ENCODE measurements at places on chromosomes 11 and 22.

DNA sequence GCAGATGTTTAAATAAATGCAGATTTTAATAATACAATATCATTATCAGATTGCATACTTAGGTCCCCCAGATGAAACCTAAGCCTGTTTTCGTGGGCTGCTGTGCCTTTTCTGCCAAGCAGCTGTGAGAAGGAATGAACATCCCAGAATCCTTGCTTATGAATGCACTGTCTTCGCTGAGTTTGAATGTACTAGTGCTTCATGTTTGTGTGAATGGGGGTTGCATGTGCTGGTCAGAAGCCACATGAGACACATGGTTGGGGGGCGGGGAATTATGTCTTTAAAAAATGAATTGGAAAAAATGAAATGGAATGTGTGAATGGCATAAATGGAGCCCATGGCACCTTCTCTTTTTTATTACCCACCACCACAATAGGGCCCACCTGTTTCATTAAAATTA, 125.4 kb upstream of the HSD17B12 start:
- no peak for DNase-seq

GRCh38 chr11:113934761-113935160, 30.2 kb downstream of the HTR3B start:
- no peak for DNase-seq

DNA sequence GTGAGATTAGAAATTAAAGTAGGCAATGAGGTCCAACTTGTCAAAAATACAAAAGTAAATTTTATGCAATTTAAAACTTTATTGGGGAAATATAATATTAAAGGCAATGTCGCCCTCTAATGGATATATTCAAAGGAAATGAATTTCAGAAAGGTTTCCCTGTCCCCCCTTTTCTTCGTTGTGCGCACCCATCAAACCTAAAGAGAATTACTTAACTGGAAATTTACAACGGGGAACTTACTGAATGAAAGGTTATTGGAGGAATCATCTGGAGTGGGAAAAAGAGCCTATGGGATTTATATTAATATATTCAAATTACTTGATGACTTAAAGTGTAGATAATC, 1.7 kb upstream of the ABTB2 start:
- DNase-seq: no peak

GRCh38 chr22:44483878-44484277, 14.2 kb downstream of the RTL6 start:
- no peak for DNase-seq

- DNase-seq: no peak
Measured at GRCh38 chr11:67260406-67260805, 5.9 kb upstream of the GRK2 start.

GRCh38 chr11:71063129-71063528, 189.2 kb downstream of the SHANK2 start:
- no peak for DNase-seq

DNA sequence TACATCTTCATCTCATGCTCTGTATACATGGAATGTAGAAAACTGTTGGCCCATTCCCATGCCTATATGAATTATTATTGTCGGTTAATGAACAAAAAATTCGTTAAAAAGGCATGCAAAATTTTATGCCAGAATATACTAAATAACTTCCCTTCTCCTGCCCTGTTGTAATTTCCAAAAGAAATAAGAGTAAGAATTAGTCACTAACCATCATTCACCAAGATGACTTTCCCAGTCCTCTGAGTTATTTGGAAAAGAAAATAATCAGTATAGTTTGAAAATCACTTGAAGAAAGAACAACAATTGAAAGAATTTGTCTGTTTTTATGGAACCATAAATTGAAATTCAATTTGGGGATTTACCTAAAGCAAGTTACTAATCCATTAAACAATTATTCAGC, 1149.1 kb upstream of the RAG2 start:
- no peak for DNase-seq

DNA sequence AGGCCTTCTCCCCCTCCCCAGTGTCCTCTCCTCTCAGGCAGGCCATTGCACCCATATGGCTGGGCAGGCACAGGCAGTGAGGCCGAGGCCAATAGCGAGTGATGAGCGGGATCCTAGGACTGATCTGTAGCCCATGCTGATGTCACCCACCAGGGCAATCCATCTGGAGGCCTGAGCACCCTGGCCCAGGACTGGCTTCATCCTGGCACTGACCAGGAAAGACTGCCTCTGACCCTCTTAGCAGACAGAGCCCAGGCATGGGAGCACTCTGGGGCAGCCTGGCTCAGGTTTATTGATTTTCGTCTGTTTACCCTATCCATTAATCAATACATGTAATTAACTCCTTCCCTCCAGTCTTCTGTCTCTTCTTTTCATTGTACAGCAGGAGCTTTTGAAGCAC, 5.1 kb upstream of the TIRAP start:
- no peak for DNase-seq

DNA sequence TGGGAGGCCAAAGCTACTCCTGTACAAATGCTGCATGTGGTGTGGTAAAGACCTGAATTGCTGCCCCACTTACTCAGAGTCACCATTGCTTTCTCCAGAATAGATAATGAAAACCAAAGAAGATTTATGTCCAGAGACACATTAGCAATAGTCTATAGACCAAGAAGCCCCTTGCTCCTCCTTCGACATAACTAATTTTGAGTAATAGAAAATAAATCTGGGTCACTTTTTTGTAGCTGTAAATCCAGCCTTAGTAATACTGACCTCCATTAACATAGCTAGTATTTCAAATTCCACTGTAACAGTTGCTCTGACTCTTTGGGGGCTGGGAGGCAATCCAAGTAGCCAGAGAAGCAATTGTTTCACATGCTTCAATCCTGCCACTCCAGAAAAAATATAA, 145.9 kb downstream of the MAML2 start:
- DNase-seq: no peak

DNA sequence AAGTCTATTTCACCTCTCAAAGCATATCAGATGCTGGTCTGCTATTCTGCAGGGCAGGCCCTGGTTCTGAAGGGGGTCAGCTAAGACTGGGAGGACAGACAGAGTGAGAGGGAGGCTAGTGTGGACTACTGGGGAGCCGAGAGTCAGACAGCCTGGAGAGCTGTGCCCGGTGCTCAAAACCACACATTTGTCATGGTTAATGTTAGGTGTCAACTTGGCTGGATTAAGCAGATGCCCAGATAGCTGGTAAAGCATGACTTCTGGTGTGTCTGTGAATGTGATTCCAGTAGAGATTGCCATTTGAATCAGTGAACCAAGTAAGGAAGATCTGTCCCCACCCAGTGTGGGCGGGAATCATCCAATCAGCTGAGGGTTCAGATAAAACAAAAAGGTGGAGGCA, 102.6 kb downstream of the SNX19 start:
- DNase-seq: no peak

DNA sequence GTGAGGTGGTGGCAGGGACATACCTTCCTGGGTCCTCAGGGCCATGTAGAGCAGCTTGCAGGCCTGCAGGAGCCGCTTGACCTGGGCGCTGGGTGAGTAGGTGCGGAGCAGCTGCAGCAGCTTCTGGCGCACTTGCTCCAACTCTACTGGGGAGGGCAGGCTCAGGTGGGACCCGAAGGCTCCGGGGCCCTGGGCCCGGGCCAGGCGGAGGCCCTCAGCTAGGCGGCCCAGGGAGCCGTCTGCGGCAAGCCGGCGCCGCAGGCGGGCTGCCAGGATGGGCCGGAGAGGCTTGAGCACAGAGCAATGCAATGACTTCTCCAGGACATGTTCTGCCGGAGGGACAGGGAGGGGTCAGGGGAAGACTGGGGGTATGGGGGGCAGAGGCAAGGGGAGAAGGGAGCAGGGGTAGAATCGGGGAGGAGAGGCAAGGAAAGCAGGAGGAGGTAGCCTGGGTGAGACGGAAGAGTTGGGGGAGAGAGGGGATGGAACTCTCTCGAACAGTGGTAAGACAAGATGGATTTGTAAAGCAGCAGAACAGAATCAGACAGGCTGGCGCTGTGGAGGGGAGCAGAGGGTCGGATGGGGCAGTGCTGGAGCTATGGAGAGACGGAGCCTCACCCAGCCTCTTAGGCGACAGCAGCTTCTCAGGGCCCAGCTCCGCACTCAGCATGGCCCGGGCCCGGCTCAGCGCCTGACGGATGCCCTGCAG, 2.2 kb downstream of the RIN1 start:
- no peak for DNase-seq

DNA sequence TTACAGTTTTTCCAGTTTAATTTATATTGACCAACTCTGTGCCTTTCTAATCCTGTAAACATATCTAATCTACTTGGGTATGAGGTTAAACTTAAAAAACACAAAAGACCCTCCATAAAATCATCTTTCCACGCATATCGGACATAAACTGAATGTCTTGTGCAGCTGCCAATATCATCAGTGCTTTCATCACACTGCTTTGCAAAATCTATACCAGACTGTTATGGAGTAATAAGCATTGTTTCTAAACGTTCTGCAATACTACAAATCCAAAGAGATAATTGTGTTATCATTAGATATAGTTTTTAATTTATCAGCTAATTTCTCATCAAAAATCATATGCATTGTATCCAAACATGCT, 36.1 kb upstream of the AMPD3 start:
- no peak for DNase-seq

DNA sequence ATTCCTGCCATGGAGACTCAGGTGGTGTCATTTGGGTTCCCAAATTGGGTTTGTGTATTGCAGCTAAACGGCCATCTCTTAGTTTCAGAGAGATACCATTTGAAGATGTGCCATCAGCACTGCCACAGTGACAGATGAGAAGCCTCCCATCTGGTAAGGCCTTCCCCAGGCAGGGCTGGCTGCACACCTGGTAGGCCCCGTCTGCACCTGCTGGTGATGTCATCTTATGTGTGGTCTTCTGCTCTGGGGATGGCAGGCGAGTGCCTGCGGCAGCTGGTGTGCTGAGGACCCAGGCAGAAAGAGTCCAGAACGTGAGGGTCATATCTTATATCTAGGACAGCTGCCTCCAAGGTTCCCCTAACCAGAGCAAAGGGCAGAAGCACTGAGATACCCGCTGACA, 100.6 kb downstream of the CSNK2A3 start:
- no peak for DNase-seq

DNA sequence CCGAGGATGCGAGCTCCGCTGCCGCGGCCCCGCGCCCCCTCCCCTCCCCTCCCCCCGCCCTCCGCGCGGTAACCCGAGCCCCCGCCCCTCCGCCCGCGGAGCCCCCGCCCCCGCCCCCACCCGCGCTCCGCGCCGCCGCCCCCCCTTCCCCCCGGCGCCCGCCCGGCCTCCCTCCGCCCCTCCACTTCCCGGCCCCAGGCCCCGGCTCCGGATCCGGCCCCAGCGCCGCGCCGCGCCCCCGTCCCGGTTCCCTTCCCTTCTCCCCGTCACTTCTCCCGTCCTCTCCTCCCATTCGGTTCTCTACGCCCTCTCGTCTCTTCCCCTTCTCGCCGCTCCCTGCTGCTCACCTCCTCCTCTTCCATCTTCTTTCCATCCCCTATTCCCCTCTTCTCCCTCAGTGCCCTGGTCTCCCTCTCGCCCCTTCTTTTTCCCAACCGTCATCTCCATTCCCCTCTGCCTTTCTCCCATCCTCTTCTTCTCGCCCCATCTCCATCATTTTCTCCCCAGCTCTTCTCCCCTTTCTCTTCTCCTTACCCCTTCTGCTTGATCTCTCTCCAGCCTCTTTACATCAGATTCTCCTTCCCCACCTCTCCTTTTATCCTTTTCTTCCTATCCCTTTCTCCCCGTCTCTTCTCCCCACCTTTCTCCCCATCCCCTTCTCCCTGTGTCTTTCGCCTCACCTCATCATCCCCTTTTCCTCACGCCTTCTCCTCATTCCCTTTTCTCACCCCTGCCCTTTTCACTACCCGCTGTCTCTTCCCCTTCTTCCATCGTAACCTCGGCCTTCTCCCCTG, at the start of gene DCHS1:
TSS of gene DCHS1 (minus strand) at position 20 of the 794 bp plus-strand sequence. CDS start 14,196 bp downstream, outside the sequence.
- peak; percentile 19 for DNase-seq

- no peak for DNase-seq
Measured at GRCh38 chr11:27040302-27041115, at the start of gene BBOX1. Gene BBOX1 (plus strand): TSS chr11:27040815. CDS start chr11:27055431, 14,616 bp downstream.

DNA sequence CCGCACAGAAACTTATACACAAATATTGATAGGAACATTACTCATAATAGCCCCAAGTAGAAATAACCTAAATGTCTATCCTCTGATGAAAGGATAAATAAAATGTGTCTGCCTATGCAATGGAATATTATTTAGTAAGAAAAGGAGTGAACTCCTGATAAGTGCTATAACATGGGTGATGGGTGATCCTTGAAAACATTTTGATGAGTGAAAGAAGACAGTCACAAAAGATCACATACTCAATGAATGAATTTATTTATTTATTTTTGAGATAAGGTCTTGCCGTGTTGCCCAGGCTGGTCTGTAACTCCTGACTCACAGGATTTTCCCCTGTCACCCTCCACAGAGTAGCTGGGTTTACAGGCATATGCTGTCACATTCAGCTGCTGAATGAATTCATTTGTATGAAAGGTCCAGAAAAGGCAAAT, 17.3 kb downstream of the RNF121 start:
- DNase-seq: no peak

DNA sequence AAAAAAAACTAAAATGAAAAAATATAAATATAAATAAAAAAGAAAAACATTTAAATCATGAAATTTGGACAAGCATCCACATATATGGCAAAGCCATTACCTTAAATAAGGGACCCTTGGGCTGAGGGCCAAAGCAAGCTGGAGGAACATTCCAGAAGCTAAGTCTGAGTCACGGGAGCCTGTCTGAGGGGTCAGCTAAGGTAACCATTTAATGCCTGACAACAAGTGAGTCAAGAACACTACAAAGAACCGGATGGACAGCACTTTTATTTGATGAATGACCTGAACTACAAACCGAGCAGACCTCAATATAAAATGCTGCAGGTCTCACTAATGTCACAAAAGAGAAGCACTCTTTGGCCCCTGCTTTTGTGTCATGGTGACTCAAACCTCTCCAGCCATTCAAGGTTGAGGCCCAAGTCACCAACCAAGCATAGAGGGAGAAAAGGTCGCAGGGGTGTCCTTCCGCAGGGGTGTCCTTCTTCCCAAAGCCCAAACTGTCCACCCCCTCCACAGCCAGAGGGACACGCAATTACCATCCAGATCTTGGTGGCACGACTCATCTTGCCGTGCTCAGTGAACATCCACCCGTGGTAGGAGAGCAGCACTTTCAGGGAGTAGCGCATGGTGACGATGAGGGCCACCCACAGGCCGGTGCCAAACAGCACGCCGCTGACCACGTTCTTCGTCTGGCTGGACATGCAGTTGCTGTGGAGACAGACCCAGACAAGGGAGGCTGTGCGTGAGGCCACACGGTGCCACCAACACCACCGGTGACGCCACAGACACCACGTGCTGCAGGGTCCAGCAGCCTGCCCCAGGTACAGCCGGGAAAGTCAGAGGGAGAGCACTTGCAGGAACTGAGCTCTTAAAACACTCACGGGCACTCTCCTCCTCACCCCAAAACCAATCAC, 34.5 kb downstream of the CPT1A start:
- DNase-seq: no peak
